Suppressor macrophage treated with lipopolysaccharide for 4 hours (primary cell): ENCODE measurements at places on chromosomes 11 and 22.

GRCh38 chr11:33347490-33348125, 90.4 kb downstream of the HIPK3 start:
- no peak for DNase-seq

DNA sequence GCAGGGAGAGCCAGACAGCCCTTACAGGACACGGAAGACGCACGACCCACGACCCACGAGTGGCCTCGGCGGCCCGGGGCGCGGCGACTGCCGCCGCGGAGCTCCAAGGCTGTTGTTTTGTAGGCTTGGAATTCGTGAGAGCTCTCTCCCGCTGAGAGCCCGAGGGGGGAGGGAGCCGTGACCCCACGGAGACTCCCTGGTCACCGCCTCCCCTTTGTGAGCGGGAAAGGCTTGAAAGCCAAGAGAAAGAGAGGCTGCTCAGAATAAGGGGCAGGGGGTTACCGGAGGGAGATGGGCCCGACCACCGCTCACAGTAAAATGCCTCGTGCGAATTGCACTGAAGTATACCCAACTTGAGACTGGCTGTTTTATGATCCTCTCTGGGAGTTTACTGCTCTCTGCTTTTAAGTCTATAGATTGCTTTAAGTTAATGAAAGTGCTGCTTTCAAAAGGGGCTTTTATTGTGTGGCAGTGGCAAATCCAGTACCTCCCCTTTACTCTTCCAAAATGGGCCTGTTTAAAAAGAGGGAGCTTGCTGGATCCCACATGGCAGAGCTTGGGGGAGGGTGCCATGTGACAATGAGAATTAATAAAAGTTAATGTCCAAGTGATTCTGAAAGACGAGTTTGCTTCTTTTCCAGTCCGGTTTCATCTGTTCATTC, 2.9 kb downstream of the PKNOX2 start:
- DNase-seq: no peak

DNA sequence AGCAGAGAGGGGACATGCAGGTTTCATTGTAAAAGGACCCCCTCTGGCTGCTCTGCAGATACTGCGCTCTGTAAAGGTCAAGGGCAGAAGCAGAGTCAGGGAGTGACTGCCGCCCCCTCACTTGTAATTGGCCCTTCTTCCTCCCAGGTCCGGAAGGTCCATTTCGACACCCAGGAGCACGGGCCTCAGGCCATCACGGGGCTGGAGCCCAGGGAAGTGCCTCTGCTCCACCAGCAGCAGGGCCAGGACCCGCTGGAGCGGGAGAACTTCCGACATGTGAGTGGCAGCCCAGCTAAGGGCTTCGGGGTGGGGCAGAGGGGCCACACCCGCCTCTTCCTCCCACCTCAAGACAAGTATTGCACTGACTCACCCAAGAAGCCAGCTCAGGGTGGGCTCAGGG, 24.0 kb upstream of the LRRC10B start:
- DNase-seq: no peak

DNA sequence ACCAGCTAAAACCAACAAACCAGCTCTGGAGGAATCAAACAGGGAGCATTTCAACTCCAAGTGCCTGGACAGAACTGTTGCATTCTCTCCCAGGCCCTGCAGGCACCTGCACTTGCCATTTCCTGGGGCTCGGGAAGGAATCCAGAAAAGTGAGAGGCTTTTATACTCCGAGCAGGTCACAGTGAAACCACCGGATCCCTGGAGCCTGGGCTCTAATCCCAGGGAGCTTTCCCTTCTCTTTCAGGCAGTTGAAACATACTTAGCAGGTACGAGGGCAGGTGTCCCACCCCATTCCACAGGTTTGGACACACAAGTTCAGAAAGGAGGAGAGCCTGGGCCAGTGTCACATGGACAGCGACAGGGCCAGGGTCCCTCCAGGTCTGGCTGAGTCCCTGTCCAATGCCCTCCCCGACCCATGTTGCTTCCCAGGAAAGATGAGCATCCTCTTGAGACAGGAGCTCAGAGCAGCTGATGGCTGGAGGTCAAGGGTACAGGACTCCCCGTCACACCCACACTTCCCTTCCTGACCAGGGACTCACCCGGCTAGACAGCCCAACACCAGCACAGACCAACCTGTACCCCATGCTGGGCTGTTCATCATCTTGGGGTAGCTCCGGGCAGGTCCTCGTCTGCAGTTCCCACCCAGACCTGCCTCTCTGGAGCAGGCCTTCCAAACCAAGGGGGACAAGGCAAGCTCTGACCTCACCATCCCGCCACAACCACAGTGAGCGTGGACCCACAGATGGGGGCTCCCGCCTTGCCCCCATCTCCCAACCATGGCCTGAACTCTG, 49.9 kb upstream of the CD5 start:
- DNase-seq: no peak

- DNase-seq: peak; percentile 27
These were observed 68.6 kb upstream of the ATXN10 start for GRCh38 chr22:45602824-45603595.

DNA sequence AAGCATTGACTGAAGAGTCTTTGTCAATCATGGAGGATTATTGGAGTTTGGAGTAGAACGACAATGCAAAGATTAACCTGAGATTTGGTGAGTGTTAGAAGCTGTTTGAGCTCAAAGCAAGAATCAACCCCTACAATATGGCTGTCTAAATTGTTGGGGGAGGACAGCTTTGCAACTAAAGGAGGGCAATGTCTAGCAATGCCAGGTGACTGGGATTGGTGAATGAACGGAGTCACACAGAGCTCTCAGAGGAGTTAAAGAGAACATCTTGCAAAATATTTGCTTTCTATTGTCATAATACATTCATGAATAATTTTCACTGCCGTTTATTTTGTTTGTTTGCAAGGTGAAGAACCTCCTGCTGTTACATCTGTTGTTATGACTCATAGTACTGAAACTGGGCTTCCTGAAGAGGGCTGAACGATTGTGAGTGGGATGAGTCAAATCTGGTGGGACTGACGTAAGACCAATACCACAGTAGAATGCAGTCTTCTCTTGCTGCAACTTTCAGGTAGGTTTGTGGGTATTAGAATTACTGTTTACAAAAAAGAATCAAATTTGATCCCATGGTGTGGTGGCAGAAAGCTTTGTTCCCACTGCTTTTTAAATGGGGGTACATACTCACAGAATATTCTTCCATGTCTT, 281.9 kb downstream of the CADM1 start:
- no peak for DNase-seq
